SW480 (cell line): ENCODE measurements at places on chromosomes 7 and 10.

- DNase-seq: no peak
Measured at GRCh38 chr10:10865913-10866312, 151.8 kb upstream of the CELF2 start.

GRCh38 chr10:103193820-103194529 is 903 bp upstream of the NT5C2 start:
- peak; percentile 44 for DNase-seq

- DNase-seq: peak; percentile 97
Measured at GRCh38 chr7:74269757-74270277, 15.6 kb upstream of the RFC2 start.

- no peak for DNase-seq
Measured at GRCh38 chr10:485776-486175, 203.7 kb downstream of the DIP2C start.

- no peak for DNase-seq
Measured at GRCh38 chr10:101993221-101993620, 62.8 kb downstream of the ARMH3 start.

GRCh38 chr10:78623578-78624215 is 445.1 kb upstream of the ZMIZ1 start:
- peak; percentile 54 for DNase-seq

- no peak for DNase-seq
Measured at GRCh38 chr7:95730493-95731280, 41.7 kb upstream of the DYNC1I1 start.

DNA sequence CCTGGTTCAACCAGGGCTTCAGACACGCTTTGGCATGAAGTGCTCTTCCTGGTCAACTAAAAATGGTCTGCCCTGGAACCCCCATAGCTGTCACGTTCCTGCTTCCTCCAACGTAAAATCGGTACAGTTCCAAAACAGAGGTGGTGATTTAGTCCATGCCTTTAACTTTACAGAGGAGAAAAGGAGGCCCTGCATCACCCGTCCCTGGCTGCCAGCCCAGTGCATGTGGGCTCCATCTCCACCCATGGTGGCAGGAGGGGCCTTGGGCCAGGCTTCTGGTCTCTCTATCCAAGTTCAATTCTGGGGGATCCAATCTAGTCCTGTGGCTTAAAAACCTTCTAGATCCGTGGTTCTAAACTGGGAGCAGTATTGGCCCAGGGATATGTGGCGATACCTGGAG is 18.7 kb downstream of the ECHDC3 start:
- no peak for DNase-seq

GRCh38 chr7:28865601-28866144 is 92.5 kb downstream of the TRIL start:
- no peak for DNase-seq
